ENCODE measurements at places on chromosomes 1 and 21. TPM values are rescaled to one million over a fixed set of nuclear protein-coding genes. Genes with fewer than 3 reads are reported as not detected.
A peak's percentile ranks its signal among the peaks of the same experiment; 100 is the strongest.

DNA sequence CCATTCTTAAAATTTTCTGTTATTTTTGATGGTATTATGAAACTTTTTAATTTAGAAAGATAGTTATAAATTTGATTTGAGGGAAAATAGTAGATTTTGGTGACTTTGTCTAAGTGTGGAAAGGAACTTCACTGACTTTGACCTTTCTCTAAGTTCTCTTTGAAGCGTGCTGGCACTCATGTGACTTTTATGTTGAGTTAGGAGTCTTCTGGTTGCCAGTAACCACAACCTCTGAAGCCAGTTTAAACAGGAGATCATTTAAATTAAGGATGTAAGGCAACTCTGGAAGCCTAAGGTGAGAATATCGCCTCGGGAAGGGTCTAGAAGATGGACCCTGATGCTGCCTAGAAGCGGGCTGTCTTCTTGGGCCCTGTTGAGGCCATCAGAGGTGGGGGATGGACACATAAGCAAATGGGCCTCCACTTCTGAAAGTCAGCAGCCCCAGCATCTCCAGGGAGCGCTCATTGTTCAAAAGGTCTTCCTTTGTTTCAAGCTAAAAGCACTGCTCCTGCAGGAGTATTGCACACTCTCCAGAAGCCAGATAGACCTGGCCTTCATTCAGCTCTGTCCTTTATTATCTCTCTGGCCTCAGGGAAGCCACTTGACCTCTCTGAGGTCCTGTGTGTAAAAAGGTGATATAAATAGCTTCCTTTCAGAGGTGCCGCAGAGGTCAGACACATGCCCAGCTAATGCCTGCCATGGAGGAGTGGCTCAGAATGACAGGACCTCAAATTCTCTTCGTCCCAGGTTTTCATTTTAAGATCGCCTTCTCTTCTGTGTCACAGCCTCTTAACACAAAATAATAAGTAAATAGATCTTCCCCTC is 5.1 kb upstream of the RCAN1 start:
- ATAC-seq: no peak

DNA sequence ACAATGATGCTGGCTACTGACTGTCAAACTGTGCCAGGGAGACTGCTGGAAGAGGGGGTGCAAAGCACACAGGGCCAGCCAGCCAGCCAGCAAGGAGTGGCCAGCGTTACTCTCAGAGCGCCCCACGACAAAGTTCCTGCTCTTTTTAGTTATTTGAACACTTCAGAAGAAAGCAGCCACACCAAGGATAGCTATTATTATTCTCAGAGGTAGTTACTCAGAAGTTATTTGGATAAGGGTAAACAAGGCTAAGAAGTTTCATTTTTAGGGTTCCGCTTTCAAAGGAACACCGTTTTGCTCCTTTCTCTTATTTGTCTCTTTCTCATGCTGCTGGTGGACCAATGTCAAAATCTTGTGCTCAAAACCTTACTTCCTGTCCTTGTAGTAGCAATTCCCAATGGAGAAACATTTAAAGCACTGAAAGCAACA is 59.9 kb downstream of the VANGL2 start:
- ATAC-seq: peak; percentile 53

DNA sequence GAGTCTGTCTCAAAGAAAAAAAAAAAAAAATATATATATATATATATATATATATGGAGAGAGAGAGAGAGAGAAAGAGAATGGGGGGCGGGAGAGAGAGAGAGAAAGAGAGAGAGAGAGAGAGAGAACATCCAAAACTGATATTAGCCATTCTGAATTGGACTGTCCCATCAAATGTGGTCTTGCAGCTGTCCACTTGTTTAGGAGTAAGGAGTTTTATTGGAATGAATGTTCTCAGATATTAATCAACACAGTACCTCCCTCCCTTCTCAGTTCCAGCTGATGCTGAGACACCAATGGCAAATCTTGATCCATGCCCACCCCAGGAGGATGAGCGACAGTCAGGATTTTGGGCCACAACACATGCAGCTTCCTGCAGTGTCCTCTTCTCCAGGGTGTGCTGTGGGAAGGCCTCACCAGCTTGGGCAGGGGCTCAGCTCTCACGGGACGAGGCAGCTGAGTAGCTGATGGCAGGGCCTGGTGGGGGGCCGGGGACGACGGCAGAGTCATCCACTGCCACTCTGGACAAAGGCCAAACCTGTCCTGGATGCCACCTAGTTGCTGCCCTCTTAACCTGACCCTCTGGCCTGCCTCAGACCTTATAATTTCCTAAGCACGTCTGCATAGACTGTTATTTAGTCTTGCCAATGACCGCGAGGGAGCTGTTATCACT is 9.3 kb upstream of the CLDN14 start:
- ATAC-seq: no peak

DNA sequence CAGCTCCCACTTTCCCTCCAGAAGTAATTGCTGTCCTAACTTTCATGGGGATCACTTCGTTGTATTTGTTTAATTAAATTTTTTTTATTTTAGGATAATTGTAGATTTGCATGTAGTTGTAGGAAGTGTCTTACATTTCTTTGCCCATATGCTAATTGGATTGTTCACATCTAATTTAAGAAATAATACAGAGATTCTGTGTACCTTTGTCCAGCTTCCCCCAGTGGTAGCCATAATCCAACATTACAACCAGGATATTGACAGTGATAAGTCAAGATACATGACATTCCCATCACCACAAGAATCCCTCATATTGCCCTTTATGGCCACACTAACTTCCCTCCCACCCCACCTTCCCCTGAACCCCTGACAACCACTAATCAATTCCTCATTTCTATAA is 136.6 kb downstream of the PRDM2 start:
- no peak for ATAC-seq

DNA sequence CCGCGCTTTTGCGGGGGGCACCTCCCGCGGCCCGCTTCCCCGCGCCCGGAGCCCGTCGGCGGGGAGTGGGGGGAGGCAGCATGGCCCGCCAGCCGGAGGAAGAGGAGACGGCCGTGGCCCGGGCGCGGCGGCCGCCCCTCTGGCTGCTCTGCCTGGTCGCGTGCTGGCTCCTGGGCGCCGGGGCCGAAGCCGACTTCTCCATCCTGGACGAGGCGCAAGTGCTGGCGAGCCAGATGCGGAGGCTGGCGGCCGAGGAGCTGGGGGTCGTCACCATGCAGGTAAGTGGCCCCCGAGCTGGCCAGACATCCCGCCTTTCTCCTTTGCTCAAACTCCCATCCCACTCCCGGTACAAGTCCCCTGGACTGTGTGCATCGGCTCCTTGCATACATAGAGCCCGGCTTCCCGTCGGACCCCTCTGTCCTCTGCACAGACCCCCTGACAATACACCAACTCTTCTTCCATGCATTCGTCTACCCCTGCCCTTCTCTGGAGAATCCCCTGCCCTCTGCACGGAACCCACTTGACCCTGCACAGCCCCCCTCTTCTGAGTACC is 812 bp downstream of the CACHD1 start:
- ATAC-seq: peak; percentile 25

TNFRSF4 gene
- 384 TPM for total RNA-seq
